Nucleus accumbens (tissue), 56 donors: ENCODE measurements at places on chromosomes 16 and 17.

GRCh38 chr17:72719578-72720493 lies 372.7 kb downstream of the SLC39A11 start:
- DNase-seq: peak; percentile 5

DNA sequence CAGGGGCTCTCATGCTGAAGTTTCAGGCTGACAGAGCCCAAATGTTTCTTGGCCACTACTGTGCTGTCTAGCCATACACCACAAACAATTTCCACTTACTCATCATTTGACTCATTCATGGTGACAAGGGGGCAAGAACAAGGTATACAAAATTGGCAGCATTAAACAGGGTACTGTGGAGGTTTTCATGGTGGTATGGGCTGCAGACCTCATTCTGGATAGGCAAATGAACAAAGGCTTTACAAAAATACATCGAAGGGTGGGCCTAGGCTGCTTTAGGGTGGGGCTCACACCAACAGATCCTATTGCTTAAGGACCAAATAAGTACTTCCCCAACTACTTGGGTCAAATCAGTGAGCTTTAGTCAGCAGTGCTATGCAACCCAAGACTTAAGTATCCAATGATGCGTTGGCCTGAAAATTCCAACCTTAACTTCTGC lies 53.0 kb downstream of the N4BP1 start:
- no peak for DNase-seq

DNA sequence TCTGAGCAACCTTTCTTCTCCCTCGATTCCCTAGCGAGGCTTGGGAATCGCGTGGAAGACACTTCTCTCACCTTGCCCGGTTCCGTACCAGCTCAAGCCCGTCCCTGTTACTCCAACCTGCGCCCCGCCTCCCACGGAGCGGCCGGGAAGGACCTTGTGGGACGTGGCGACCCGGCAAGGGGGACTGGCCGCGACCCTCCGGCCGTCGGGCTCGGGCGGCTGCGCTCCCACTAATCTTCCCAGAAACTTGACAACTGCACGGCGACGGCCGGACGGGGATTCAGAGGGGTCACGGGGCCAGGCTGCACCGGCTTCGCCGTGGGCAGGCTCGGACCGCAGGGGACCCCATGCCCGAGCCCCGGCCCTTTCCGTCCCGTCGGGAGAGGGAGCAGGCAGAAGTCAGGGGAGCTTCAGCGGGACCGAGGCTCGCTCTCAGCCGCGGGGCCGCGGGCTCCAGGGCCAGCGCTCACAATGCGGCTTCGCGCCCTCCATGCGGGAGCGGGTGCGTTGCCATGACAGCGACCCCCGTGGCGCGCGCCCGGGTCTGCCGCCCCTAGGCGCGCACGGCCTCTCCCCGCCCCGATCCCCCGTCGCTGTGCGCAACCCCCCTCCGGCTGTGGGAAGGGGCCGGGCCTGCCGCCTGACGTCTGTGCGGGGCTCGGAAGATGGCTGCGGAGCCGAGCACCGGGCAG lies at the start of gene SGSM2:
TSS of gene SGSM2 (plus strand) at position 650 of the 692 bp plus-strand sequence. CDS start 188 bp downstream, outside the sequence.
- DNase-seq: peak; percentile 80

DNA sequence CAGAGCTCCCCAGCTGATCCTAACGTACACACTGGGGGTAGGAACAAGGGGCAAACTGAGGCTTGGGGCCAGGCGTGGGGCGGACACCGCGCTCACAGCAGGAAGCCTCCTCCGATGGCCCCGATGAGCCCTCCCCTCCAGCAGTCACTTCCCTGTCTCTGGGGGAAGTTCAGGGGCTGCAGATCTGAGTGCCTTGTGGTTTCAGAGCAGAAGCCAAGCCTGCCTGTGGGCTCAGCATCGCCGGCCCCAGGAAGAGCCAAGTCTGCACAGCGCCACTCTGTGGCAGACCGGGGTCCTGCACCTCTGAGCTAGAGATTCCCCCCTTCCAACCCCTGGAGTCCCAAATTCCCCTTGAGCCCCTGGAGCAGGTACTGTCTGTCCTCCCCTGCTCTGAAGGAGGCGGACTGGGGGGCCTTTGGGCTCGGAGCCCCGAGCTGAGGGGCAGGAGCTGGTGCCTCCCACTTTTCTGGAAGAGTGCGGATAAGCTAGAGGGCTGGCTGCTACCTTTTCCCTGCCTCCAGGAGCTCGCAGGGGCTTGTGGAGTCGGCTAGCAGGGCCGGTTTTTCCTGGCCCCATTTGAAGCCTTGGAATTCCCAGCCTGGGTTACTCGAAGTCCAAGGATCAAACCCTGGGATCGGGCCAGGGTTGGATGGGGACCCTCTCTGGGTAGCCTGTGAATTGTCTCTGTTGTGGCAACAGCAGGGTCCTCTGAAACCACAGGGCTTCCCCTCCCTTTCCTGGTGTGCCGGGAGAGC lies 2.9 kb downstream of the GSE1 start:
- peak; percentile 34 for DNase-seq

GRCh38 chr16:74735554-74735953 lies 34.9 kb upstream of the MLKL start:
- DNase-seq: no peak

- DNase-seq: peak; percentile 49
Observed at GRCh38 chr16:78235168-78235800, 135.8 kb downstream of the WWOX start.

GRCh38 chr16:85891776-85892166 lies 7.2 kb upstream of the IRF8 start:
- DNase-seq: no peak

- DNase-seq: no peak
Observed at GRCh38 chr16:24093049-24093448, 163.1 kb upstream of the CACNG3 start.

- no peak for DNase-seq
Observed at GRCh38 chr17:35575759-35576158, 2.6 kb downstream of the PEX12 start.

DNA sequence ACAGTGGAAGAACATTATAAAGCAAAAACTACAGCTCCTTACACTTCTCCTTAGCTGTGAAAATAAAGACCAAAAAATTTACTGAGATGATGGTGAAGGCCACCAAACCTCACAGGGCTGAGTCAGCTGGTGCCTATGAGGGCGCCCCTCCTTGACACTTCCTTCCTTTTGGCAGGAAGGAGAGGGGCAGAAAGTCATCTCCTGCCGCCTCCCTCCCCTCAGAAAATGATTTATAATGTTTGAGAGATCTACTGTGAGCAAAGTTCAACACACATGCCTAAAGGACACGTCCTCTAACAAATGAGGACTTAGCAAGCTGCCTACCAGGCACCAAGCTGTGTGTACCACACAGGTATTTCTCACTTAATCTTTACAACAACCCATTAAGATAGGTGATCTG lies 245.7 kb downstream of the PRKCA start:
- no peak for DNase-seq

- peak; percentile 56 for DNase-seq
Observed at GRCh38 chr17:40331743-40332641, 23.0 kb downstream of the RARA start.

GRCh38 chr17:41013606-41014005 lies 4.7 kb upstream of the KRTAP3-1 start:
- no peak for DNase-seq

DNA sequence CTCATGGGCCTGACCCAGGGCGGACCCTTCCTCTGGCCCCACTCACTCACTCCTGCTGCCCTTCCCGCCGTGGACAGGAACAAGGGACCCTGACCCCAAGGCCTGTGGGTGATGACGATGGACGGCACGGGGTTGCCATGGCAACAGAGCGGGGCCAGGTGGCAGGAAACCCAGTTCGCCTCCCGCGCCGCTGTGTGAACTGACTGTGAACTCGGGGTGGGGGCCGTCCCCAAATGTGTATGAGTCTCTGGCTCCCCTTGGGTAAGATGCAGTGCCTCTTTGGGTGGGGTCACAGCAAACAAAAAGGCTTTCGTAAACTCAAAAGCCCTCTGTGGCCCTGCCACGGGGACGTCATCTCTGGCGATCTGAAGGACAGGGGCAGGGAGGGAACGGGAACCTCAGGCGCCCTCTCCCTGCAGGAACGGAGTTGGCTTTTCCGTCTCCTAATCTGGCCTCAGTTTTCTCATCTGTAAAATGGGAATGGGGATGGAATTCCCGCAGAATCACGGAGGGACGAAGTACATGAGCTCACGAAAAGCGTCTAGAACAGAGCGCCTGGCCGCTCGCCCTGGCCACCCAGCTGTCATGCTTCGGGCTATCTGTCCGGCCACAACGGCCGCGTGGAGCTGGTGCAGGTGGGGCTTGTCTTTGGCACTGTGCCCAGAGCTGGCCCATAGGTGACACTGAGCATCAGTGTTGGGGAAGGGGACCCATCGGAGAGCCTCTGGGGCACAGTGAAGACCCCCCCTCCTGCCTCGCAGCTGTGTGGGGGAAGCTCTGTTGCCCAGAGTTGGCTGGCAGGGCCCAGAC lies 44.9 kb upstream of the PABPN1L start:
- DNase-seq: no peak

GRCh38 chr17:60926466-60927183 lies 249.0 kb downstream of the BCAS3 start:
- no peak for DNase-seq

DNA sequence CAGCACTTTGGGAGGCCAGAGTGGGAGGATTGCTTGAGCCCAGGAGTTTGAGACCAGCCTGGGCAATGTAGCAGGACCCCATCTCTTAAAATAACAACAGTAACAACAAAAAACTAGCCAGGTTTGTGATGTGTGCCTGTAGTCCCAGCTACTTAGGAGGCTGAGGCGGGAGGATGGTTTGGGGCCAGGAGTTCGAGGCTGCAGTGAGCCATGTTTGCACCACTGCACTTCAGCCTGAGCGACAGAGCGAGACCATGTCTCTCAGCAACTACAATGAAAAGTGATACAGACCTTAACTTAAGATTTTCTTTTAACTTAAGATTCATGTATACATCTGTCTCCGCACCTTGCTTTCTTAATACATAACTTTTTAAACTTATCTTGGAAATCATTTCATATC lies 17.2 kb downstream of the NKD1 start:
- no peak for DNase-seq

GRCh38 chr16:17278988-17279387 lies 191.8 kb downstream of the XYLT1 start:
- DNase-seq: no peak

DNA sequence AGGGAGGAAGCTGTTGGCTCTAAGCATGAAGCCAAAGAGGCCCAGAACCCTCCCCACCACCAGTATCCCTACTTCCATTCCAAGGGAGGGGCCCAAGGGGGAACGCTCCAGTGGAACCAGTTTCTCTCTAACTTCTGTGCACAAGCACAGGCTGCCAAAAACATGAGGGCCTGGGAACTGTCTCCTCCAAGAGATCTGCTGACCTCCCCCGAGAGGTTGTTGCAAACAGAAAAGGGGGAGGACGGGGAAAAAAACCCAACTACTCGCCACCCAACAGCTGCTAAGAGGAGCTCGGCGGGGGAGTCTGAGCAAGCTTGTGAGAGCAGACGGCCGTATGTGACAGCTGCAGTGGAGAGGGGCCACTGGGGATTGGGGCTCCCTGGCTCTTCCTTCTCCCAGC lies 15.7 kb upstream of the SLC35B1 start:
- DNase-seq: no peak

DNA sequence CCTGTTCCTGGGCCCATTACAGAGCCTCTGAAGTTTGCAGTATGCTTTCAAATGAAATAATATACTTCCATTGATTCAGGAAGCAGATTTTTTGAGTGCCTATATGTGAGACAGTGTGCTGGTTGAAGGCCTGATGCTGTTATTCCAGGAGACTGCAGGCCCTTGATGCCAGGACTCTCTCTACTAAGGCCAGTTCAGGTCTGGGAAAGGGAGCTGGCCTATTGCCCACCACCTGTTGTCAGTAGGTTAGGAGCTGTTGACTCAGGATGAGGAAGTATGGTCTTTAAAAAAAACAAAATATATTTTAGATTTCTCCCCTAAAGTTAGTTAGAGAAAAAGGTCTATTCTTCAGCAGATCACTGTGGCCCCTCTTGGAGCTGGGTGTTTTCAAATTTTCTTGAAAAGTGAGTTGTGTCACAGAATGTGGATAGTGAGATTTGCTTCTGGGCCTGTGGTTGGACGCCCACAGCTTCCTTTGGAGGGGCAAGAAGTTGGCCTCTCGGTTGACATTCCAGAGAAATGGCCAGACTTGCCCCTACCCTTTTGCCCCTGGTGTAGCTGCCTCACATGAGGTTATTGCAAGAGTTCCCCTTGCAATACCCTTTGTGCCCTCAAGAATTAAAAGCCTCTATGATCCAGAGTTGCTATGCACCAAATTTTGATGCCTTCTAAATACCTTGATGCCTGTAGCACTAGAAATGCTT lies 7.9 kb downstream of the ESRP2 start:
- no peak for DNase-seq
